IPS-NIHi11 (cell line): ENCODE measurements at places on chromosomes 13 and 19.
A peak's percentile ranks its signal among the peaks of the same experiment; 100 is the strongest.

- DNase-seq, result no peak
Measured at GRCh38 chr13:50626101-50626547, 217.4 kb downstream of the DLEU7 start.

DNA sequence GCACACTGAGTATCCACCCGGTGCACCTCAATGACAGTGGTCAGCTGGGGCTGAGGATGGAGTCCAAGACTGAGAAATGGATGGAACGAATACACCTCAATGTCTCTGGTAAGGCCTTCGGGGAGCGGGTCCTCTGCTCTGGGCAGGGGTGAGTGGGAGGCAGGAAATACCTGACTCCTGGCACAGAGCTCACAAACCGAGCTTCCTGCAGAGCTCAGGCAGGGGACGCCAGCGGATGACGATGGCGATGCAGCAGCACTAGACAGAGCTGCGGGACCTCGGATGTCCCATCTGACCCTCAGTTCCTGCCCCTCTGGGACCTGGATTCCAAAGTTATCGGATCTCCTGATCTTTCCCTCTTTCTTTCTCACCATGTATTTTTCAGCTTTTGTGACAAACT is 3.8 kb downstream of the CD22 start:
- DNase-seq, result no peak

GRCh38 chr13:66577358-66577757 is 652.8 kb downstream of the PCDH9 start:
- DNase-seq, result no peak

GRCh38 chr13:76289558-76289957 is 596.6 kb downstream of the KCTD12 start:
- no peak for DNase-seq

GRCh38 chr13:44565881-44566280 is 10.2 kb downstream of the TSC22D1 start:
- DNase-seq, result no peak

DNA sequence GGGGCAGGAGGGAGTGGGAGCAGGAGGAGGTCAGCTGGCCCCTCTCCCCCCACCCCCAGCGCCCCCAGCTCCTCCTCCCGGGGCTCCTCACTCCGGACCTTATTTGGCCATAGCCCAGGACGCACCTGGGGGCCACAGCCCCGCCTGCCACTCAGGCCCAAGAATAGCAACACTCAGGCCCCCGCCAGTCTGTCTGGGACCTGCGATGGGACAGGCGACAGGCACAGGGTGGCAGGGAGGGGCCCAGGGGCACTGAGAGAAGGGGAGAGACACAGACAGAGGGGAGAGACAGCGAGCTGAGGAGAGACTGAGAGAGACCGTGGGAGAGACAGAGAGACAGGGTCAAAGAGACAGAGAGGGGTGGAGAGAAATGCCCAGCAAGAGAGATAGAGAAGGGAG is 10.2 kb downstream of the JOSD2 start:
- DNase-seq, result no peak

DNA sequence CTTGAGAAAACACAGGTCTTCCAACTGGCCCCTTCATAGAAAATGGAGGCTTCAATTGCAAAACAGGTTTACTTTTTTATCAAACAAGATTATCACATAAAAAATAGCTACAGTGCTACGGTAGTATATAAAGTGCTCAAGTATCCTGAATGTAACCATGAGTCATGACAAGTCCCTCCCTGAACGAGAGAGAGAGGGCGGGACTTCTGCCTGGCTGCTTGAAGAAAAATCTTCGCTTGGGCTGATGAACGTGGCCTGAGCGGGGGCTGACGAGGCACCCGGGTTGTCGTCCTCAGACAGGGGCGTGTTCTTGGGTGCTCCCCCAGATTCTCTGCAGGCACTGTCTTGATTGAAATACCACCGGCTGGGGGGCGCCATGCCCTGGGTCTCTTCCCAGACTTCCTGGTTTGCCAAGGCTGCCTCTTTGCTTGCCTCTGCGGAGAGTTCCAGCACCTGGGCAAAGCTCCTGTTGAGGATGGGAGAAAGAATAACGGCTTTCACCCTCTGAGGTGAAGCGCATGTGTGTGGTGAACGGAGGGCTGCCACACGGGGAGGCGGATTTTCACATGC is 23.2 kb upstream of the CPAMD8 start:
- no peak for DNase-seq

GRCh38 chr19:5001615-5002014 is 32.7 kb downstream of the KDM4B start:
- peak; percentile 78 for DNase-seq

DNA sequence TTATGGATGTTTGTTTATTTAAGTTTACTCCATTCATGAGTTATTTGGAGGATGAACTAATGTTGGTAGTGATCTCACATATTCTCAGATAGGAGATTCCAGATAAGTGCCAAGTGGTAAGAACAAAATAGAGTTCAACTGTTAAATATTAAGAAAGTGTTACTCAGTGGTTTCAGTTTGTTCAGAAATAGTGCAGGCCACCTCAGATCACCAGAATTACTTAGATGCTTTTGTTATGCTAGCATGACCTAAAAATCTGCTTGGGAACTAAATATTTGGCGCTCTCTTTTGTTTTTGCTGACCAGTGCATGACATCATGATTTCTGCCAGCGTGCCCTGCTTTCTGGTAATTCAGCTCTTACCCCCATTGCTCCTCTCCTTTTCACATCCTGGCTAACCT is 15.6 kb downstream of the CLDN10 start:
- DNase-seq, result no peak

DNA sequence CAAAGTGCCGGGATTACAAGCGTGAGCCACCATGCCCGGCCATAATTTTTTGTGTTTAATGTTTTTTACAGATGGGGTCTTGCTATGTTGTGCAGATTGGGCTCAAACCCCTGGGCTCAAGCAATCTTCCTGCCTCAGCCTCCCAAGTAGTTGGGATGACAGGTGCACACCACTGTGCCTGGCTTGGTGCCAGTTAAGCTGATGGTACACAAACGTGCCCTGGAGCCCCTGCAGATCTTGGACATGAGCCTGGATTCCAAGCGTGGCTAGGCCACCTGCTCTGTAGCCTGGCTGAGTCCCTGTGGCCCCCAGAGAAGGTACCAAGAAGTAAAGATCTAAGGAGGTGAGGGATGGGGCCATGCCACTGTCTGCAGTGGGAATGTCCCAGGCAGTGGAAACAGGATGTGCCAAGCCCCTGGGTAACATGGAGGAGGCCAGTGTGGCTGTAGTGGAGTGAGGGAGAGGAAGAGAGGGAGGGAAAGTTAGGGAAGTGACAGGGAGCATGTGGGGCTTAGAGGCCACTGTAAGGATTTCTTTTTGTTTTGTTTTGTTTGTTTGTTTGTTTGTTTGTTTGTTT is 7.0 kb downstream of the PRODH2 start:
- no peak for DNase-seq

- peak; percentile 26 for DNase-seq
Measured at GRCh38 chr13:100396776-100397175, 191.8 kb downstream of the GGACT start.

GRCh38 chr19:17406887-17407196 is 1.4 kb upstream of the BST2 start:
- DNase-seq, result no peak

GRCh38 chr13:102978168-102978567 is 88.0 kb downstream of the SLC10A2 start:
- DNase-seq, result no peak

DNA sequence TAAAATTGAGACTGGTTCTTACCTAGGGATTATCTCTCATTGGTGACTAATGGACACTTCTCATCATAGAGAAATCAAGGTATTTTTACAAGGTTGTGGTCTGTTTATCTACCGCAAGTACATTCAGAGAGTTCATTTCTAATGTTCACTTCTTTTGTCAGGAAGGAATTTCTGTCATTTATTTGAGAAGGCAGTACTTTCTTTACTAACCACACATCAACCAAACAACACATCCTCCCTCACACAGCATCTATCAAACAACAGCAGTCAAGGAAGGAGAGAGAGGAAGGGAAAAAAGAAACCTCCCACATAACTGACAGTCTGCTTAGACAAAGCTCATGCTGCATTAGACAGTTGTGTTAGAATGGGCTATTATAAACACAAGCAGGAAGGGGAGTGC is 182.3 kb upstream of the KLF12 start:
- DNase-seq, result no peak

- DNase-seq, result no peak
Measured at GRCh38 chr19:53870485-53870844, 2.8 kb downstream of the MYADM start.

GRCh38 chr19:34327851-34328250 is 37.1 kb upstream of the GPI start:
- DNase-seq, result no peak

- no peak for DNase-seq
Measured at GRCh38 chr19:8513036-8513686, 806 bp downstream of the ZNF414 start.

DNA sequence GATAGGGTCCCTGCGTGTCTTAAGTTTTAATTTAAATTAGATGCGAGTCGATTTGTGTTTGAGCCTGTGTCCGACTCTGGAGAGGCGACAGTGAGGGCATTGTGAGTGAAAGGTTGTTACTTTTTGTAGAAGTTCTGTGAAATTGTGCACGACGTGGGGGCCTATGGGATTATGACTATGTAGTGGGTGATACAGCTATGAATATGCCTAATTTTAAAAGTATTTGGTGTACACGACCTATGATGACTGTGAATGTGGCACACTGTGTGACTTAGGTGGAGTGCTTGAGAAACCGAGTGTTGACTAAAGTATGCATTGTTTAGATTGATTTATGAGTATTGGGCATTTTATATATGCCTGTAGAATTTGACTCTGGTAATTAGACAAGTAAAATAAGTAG is 646 bp downstream of the ZNF567 start:
- DNase-seq, result no peak

DNA sequence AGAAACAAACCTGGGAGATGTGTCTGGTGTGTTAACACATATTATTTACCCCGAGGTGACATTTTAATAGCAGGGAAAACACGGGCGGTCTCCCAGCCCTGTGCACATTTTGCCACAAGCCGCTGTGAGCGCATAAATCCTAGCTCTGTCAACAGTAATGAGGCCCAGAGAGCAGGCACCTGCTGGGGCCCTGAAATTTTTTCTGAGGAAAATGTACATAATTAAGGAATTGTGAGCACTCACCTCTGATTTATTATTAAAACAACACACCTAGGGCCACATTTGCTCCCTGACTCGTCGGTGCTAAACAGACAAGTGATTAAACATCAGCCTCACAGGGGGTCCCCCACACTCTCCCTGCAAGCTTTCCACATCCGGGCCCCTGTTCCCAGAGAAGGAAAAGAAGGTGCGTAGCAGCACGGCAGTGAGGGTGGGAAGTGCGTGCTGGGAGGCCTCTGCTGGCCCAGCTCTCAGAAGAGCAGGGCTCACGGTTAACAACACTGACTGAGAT is 616.3 kb downstream of the UQCRFS1 start:
- DNase-seq, result no peak

DNA sequence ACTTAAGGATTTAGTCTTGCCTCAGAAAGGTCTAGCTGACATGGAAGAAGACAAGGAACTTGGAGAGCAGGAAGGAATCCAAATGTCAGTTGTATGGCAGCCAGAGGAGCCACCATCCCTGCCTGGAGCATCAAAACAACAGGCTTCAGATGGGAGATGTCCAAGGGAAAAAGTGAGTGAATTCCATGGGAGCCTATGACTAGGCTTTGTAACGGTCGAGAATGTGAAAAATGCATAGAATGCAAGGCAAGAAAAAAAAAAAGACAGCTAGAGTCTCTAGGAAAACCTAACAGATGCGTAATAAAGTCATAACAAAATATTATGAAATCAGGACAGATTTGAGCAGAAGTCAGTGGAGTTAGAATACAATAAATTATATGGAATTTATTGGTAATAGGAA is 183.7 kb upstream of the LSM14A start:
- no peak for DNase-seq

- no peak for DNase-seq
Measured at GRCh38 chr19:5851302-5851701, at the start of gene FUT3. TSS of gene FUT3 (minus strand) at chr19:5851449.

GRCh38 chr19:5707576-5708575 is 12.1 kb downstream of the LONP1 start:
- no peak for DNase-seq

GRCh38 chr19:3135961-3136683 is at the start of gene GNA15:
TSS of gene GNA15 (plus strand) at chr19:3136033. CDS start at chr19:3136451, 418 bp downstream.
- DNase-seq, result no peak

DNA sequence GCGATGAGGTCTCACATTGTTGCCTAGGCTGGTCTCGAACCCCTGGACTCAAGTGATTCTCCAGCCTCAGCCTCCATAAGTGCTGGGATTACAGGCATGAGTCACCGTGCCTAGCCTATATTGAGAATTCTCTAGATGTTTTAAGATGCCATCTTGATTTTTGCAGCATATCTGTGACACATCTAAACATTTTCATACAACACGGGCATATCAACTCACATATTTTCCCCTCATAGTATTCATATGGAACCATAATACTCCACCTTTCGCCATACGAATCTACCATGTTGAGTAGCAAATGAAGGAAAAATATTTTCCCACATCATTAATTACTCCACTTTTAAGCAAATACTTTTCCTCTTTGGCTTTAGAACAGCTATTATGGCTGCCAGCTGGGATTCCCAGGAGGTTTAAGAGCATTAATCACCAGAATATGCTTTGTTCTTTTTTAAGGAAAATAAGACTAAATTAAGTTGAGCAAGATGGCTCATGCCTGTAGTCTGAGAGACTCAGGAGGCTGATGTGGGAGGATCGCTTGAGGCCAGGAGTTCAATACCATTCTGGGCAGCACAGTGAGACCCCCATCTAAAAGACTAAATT is 56.9 kb upstream of the GTF2F2 start:
- DNase-seq, result no peak

DNA sequence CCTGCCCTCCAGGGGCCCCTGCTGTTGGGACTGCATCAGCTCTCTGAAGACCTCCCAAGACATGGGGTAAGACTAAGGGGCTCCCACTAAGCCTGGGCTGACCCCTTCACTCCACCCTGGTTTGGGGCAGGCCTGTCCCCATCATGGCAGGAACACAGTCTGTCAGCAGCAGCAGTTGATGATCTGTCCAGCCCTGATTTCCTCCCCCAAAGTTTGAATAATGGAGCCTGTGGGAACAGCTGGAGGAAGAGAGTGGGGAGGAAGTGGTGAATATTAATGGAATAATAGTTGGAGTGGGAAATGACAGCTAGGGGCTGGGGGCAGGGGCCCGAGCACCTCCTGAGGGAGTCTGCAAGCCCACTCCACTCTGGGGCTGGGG is 1.3 kb upstream of the B3GNT8 start:
- DNase-seq, result no peak

DNA sequence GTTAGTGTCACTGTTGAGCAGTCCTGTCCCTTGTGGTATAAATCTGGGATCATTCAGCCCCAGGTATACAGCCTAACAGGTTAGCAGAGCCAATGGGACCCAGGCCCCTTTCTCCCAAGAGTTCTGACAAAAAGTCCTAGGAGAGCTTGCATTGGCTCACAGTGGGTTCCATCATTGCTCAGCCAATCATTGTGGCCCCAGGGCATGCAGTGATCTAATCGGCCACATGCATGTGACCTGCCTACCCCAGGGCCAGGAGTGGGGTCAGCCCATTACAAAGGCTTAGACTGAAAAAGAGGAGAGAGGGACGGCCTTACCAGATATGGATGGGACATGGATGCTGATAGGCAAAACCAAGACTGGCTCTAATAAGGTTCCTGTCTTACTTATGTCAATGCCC is 41.1 kb downstream of the SPTBN4 start:
- DNase-seq, result no peak

- peak; percentile 29 for DNase-seq
Measured at GRCh38 chr13:95530178-95530577, 22.3 kb upstream of the CLDN10 start.
